ENCODE measurements at places on chromosomes 12 and 14.
A peak's percentile ranks its signal among the peaks of the same experiment; 100 is the strongest.

DNA sequence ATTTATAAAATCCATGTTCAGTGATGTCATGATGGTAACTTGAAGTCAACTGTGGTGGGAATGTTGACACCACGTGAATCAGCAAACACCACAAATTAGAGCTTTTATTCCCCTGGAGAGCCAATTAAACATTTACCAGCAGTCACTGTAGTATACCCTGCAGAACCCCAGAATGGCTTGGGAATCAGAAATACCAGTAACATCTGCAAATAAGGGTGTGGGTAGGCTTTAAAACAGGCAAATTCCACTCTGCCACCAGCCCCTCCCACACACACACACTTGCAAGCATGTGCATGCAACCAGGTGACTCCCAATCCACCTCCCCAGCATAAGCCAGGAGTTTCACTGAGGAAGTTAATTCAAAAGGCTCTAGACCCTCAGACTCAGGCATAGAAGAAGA lies 63.6 kb upstream of the TMEM263 start:
- no peak for DNase-seq

DNA sequence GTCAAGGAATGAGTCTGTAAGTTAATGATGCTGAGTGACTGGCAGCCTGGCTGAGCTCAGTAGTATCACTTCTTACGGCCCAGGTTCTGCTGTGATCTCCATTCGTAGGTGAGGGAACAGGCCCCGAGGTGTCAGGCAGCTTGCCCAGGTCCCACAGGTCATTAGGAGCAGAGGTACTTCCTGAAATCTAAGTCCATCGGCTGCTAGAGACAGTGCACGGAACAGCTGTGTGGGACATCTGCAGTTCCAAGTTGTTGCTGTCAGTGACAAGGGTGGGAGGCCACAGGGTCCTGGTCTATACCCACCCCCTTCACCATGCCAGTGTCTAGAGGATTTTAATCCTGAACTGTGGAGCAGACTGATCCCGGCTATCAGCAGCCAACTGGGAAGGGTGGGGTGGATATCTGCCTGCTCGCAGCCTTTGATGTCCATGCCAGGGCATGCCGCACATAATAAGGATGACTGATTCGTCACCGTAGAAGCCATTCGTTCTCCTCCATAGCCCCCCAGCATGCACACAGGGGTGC lies 82.3 kb upstream of the RIN3 start:
- DNase-seq, result no peak

DNA sequence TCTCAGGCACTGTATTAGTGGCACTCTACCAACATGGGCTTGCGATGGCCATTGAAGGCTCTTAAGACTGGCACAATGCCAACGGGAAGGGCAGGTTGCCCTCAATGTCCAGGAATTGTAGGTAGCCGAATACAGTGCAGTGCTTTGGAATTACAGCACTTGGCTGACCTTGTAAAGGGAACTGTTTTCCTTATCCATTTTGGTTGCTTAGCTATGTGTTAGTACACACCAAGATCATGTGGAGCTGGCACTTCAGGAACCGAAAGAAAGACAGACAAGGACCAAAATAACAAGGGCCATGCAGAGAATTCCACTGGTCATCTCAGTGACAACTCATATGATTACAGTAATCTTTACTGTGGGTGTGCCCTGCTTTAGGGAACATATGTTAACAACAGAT lies 72.7 kb downstream of the DYRK2 start:
- no peak for DNase-seq

DNA sequence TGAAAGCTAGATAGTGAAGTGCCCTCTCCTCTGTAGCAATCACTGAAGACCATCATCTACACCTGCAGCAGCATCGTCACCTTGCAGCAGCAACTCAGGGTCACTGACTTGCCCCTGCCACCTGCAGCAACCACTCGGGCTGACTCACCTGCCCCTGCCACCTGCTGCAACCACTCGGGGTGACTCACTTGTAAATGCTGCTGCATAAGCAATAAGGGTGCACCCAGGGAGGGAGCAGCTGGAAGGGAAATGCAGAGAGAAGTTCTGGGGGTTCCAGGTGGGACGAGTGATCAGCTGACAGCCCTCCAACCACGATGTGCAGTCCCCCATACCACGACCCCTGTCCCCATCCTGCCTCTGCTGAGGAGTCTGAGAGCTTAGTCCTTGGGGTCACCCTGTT lies 357.1 kb upstream of the SFSWAP start:
- peak; percentile 69 for DNase-seq

DNA sequence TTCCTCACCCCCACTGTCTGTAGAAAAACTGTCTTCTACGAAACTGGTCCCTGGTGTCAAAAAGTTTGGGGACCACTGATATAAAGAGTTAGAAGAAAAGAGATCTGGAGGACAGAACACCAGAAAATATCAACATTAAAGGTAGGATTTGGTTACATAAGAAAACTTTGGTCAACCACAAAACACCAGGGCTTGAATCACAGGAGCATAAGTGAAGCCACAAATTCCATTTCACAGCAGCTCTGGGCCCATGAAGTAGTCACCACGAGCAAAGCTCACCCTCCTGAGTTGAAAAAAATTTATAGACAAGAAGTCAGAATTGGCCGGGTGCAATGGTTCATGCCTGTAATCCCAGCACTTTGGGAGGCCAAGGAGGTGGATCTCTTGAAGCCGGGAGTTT lies 19.4 kb downstream of the RALGAPA1 start:
- DNase-seq, result no peak

- no peak for DNase-seq
These were observed 23.2 kb downstream of the FOS start for GRCh38 chr14:75301666-75302325.

GRCh38 chr14:22152903-22153302 lies 436.1 kb downstream of the DAD1 start:
- no peak for DNase-seq

GRCh38 chr12:121709478-121709961 lies 3.0 kb upstream of the TMEM120B start:
- no peak for DNase-seq
